ENCODE measurements at places on chromosomes 13 and 19.

- DNase-seq: no peak
These were observed 4.0 kb downstream of the P2RY11 start for GRCh38 chr19:10115392-10116084.

GRCh38 chr13:45473627-45474026, 8.9 kb downstream of the COG3 start:
- DNase-seq: peak; percentile 27

- no peak for DNase-seq
These were observed 1.0 kb downstream of the AMH start for GRCh38 chr19:2249880-2250765.

GRCh38 chr13:21395953-21396352, 63.1 kb downstream of the ZDHHC20 start:
- no peak for DNase-seq

GRCh38 chr19:5418677-5419076, 36.5 kb upstream of the ZNRF4 start:
- DNase-seq: no peak

DNA sequence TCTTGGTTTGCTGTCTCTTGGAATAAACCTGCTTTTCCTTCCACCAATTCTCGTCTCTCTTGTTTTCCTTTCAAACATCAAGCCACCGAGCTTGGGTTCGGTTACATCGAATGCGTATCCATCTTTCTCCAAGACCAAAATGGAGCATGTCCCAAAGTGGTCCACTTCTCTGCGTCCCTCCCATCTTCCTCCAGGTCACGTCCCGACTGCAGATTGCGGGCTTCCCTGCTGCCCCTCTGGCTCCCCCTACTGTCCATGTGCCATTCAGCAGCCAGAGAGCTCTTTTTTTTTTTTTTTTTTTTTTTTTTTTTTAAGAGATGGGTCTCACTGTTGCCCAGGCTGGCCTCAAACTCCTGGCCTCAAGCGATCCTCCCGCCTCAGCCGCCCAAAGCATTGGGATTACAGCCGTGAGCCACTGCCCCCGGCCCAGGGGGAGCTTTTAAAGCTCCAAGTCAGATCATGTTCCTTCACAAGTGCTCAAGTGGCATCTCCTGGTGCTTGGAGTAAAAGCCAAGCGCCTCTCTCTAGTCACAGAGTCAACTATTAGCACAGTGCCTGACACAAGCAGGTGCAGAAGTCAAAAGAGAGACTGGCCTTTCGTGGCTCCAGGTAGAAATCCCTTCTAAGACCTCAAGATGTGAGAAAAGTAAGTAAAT, 10.0 kb downstream of the COL5A3 start:
- DNase-seq: peak; percentile 71

- no peak for DNase-seq
These were observed 179.8 kb downstream of the RBM26 start for GRCh38 chr13:79226250-79226649.

DNA sequence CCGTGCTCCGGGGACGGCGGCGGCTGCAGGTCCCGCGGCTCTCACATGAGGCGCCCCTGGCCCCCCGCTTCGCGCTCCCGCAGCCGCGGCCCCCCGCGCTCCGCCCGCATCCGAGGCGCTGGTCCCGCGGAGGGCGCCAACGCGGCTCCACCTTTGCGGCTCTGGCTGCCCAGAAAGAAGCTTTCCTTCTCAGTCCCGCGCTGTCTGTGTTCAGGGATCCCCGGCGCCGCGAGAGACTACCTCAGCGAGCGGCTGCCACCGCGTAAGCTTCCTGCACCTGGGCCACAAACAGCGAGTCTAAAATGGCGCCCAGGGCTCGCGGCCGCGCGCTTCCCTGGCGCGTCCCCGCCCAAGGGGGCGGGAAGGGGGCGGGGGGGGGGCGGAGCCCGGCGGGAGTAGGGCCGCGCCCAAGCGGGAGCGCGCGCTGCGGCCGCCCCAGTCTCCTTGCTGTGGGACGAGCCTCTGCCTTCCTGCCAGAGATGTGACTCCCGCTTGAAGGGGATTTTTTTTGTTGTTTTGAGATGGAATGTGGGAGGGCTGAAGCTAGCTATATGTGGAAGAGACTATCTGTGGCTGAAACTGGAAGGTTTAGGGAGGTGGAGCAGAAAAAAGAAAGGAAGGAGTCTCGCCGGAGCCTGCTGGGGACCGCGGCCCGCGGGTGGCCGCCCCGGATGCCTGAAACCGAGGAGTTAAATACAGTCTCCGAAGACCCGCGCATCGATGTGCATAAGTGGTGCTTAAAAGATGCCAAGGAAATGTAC, at the start of gene FBXL3:
FBXL3 (minus strand) TSS at position 299 of the 761 bp plus-strand sequence. CDS start 5,299 bp downstream, outside the sequence.
- DNase-seq: peak; percentile 90

- peak; percentile 38 for DNase-seq
These were observed 27.7 kb downstream of the GADD45B start for GRCh38 chr19:2503521-2504109.

GRCh38 chr13:30313311-30313710, 6.0 kb upstream of the KATNAL1 start:
- DNase-seq: no peak

DNA sequence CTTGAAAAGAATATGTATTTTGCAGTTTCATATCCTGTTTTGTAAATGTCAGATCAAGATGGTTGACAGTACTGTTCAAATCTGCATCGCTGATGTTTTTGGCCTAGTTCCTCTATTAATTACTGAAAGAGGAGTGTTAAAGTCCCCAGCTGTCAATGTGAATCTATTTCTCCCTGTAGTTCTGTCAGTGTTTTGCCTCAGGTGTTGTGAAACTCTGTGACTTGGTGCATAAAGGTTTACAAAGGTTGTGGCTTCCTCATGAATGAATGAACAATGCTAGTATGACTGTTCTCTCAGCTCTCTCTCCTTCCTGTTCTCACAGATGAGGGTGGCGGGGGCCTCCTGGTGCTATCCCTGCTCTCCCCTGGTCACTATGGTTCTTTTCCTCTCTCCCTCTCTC, 142.4 kb downstream of the MYCBP2 start:
- no peak for DNase-seq

DNA sequence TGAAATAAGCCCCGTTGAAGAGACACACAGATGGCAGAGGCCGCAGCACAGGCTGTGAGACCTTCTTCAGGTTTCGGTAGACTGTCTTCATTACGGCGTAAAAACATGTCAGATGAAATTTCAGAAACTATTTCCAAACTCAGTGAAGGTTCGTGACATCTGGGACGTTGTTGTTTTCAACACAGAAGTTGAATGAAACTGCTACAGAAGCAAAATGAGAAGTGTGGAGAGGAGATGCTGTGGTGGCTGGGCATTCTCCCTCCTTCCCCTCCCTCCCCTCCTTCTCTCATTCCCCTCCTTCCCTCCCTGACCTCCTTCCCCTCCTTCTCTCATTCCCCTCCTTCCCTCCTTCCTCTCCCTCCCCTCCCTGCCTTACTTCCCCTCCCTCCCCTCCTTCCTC, 113.6 kb downstream of the ATP11A start:
- no peak for DNase-seq

- peak; percentile 10 for DNase-seq
These were observed 61.8 kb downstream of the RAB20 start for GRCh38 chr13:110499621-110500281.

DNA sequence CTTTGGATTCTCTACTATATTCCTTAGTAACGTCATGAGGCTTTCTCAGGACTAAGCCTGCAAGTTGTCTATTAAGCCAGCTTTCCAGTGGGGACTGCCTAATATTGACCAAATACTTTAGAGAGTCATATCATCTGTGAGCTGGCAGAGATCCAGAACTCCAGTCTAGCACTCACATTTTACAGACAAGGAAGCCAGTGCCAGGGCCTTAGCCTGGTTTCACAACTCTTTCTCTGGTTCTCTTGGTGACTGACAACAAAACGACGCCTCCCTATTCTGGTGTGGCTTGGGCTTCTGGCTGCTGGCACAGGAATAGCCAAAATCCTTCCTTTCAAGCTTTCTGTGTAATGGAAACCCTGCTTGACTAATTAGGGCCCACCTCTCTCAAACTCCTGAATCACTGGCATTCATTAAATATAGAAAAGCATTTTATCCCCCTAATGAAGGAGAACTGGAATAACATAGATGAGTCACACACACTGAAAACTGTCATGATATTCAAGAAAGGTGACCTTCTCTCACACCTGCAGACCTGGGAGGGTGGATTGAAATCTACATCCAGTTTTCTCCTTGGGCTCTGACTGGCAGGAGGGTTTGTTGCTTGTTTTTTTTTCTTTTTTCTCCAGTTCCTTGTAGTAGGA, 75.2 kb upstream of the UBL3 start:
- DNase-seq: no peak

DNA sequence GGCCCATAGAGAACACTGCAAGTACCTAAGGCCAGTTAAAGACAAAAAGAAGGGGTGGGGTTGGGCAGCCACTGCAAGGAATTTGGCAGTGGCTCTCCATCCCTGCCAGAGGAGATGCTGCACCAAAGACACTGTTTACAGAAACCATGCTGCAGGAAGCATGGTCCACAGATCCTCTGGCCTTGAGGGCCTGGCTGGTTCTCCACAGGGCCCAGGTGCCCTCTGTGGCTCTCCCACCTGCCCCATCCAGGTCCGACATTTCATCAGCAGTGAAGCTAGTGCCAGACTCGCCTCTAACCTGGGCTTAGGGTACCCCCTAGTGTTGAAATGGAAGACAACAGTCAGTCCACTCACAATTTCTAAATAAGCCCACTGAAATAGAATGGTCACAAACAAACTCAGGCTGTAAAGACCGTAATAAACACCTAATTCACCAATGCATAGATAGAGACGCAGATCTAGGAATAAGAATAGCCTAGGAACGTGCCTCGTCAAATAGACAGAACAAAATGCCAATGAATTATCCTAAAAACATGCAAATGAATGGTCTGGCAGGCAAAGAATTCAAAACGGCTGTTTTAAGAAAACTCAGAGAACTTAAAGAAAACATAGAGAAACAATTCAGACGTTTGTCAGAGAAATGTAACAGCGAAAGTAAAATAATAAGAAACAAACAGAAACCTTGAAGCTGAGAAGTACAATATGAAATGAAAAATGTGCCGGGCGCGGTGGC, 23.3 kb downstream of the LYPD4 start:
- DNase-seq: peak; percentile 11

- no peak for DNase-seq
These were observed 207.5 kb downstream of the SLITRK5 start for GRCh38 chr13:87878706-87879105.

Data from RKO (cell line).